CD4-positive, alpha-beta T cell (primary cell): ENCODE measurements at places on chromosomes 11 and 22. TPM values are rescaled to one million over a fixed set of nuclear protein-coding genes. Genes with fewer than 3 reads are reported as not detected.
A peak's percentile ranks its signal among the peaks of the same experiment; 100 is the strongest.

DNA sequence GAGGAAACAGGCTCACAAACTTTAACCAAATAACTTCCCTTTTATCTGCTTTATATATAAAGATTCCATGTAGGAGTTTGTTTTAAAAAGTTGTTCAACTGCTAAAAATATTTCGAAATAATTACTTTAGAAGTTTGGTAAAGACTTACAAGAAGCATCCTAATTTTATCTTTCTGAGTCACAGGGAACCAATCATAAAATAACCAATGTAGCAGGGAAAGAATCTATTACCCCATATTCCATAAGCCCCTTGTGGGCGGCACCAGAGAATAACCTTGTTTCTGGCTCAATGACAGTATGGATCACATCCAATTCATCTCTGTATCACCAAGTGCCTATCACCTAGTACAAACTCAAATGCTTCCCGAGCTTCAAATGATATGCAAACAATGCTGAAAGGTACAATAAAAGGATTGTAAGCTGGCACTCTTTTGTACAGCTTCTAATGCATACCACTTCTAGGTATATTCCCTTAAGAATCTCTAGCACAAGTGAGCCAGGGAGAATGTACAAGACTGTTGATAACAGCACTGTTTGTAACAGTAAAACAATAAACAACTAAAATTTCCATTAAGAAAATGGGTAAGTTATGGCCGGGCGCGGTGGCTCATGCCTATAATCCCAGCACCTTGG is 158.4 kb downstream of the ATG16L2 start:
- DNase-seq, result no peak
- H3K27ac ChIP-seq, result no peak overlapping the region
- H3K4me3 ChIP-seq, result no peak overlapping the region

Gene TSG101
- 30.1 TPM for total RNA-seq

- no peaks in the 10 kb centered on the region for H3K27me3 ChIP-seq
- DNase-seq, result no peak
- peak overlapping the region; percentile 9 for H3K4me3 ChIP-seq
These were observed 76.9 kb upstream of the CTSC start for GRCh38 chr11:88414385-88414861.

Gene ASPHD2
- total RNA-seq, result 0.85 TPM

- H3K27ac ChIP-seq, result no peak overlapping the region
- peaks cover 38% of the 10 kb centered on the region for H3K27me3 ChIP-seq
- no peak for DNase-seq
- no peaks in the 10 kb centered on the region for H3K36me3 ChIP-seq
- peaks cover 24% of the 10 kb centered on the region for H3K4me1 ChIP-seq
These were observed 3.5 kb upstream of the LARGE1 start for GRCh38 chr22:33923660-33924246.

- peak overlapping the region; percentile 67 for H3K27ac ChIP-seq
- no peaks in the 10 kb centered on the region for H3K27me3 ChIP-seq
- H3K4me3 ChIP-seq, result peak overlapping the region; percentile 85
- H3K4me1 ChIP-seq, result peaks cover 6% of the 10 kb centered on the region
- peaks cover 44% of the 10 kb centered on the region for H3K36me3 ChIP-seq
These were observed 605 bp upstream of the COPB1 start for GRCh38 chr11:14500181-14500651.
